ENCODE measurements at places on chromosomes 4 and X.

DNA sequence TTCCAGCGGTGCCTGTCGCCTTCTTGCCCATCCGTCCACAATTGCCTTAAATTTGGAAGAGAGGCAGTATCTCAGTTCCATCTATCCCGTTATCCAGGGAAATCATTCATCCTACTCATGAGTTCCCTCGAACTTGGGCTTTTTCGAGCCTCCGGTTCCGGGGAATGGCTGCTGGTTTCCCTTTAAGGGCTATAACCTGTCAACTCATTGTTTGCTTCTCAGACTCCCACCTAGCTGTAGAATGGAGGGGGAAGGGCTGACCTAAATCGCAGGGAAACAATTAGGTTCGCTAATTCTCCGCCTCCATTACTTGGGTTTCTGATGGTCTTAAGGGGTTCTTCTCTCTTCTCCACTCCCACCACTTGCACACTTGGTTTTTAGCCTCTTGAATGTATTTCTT lies 1.2 kb downstream of the UCHL1 start:
- no peak for DNase-seq

DNA sequence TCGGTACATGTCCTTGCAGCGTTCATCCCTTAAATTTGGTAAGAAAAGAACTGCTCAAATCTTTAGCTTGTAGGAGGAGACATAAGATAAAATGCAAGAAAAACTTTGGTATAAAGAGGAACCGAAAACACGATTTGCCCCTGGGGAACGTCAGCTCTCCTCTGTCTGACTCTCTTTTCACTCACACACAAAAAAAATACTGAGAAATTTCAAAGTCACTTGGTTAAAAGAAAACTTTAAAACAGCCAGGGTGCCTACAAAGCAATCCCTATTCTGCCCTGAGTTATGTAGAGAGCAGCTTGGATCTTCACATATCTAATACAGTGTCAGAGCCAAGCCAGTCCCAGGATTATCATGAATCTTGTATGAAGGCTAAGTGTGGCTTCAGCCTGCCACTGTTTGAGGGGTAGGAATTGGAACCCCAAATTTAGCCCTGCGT lies 248.5 kb upstream of the CXXC4 start:
- no peak for DNase-seq

GRCh38 chr4:168409089-168409801 lies 71.0 kb downstream of the DDX60L start:
- no peak for DNase-seq

DNA sequence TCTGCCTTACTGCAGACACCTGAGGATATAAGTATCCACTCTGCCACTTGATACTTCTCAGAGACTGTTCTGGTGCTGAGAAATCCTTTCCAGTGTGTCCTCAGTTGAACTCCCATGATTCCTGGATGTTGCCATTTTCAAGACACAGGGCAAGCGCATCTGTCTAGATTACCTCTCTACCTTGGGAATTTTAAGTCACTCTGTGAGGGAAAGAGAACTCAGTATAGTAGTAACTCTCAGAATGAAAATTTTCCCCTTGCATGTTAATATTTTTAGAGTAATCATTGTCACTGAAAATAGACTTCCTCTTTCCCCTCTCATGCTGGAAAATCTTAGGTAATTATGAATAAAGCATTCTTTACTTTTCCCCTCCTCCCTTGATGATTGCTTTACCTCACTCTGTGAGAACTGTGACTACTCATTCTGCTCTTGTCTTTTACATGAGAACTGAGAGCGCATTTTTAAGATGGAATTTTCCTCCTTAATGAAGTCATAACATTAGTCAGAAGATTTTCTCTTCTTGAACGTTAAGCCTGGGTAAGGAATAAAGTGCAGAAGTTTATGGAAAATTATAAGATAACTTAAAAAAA lies 45.0 kb downstream of the TET2 start:
- no peak for DNase-seq

- DNase-seq = no peak
These were observed 7.3 kb upstream of the CUL4B start for GRCh38 chrX:120568035-120568434.

Data from vagina (tissue), 2 donors.